ENCODE measurements at places on chromosomes 7 and 10.

- DNase-seq = no peak
Observed at GRCh38 chr10:90591629-90592028, 266.2 kb downstream of the HTR7 start.

GRCh38 chr7:93883917-93884345 lies 6.6 kb downstream of the TFPI2 start:
- DNase-seq = no peak

DNA sequence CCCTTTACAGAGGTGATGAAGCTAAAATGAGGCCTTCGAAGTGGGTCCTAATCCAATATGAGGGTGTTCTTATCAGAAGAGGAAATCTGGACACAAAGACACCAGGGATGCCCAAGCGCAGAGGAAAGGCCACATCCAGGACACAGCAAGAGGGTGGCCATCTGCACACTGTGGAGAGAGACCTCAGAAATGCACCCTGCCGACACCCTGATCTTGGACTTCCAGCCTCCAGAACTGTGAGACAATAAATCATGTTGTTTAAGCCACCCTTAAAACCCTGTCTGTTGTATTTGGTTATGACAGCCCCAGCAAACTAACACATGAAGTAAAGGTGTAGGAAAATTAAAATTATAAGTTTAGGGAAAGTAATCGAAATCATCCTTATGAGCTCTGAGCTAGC lies 64.0 kb downstream of the CDC123 start:
- no peak for DNase-seq

- DNase-seq = no peak
Observed at GRCh38 chr10:62049624-62050345, 148.3 kb downstream of the ARID5B start.

- DNase-seq = peak; percentile 19
Observed at GRCh38 chr7:151851145-151851751, 25.7 kb downstream of the PRKAG2 start.

DNA sequence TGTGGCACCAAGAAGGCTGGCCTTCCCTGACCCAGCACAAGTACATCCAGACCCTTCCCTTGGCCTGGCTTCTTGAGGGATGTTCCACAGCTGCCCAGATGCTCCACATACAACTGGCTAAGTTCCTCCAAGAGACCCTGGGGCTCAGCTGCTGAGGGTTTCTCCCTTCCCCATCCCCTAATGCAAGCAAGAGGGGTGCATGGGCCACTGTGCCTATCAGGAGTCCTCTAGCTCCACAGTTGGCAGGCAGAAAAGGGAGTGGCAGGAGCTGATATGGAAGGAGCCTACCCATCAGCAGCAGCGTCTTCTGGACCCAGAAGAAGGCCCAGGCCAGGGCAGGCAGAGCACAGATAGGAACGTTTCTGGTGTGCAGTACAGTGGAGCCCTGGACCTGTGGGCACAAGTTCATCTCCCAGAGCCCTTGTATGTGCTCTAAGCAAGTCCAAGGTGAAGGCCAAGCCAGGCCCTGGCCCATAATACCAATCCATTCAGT lies 26.2 kb downstream of the VSIR start:
- DNase-seq = no peak

DNA sequence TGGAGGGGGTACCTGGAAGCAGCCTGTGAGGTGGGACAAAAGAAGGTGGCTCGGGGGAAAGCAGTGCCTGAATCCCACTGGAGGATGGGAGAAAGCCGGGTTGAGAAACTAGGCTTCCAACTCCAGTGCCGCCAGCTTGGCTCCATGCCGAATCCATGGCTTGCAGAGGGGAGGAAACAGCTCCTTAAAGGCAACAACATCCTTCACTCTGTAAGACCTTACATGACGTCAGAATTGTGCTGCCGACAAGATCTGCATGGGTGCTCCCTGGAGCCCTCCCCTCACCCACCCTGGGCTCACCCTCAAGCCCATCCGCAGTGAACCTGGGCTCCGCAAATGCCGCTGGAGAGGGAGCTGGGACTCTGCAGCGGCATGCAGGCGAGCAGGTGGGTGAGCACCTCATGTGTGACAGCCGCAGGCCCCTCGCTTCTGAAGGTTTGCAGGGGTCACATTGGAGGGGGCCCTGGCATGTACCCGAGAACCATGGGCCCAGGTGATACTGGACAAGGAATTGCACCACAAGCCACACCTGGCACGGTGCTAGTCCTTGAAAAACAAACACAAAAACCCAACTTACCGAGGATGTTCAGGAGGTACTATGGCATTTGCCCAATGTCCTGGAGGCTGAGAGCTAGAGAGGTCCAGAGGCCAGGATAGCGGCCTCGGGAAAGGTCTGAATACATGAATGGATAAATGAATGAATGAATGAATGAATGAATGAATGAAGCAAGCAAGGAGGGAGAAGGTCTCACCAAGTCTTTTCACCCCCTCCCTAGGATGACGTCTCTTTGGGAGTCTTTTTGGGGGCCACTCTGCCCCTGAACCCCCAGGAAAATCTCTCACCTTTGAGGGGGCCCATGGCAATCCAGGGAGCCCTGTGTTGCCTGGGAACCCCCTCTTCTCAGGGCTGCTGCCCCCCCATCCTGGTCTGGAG lies 238.6 kb upstream of the SHH start:
- DNase-seq = no peak

DNA sequence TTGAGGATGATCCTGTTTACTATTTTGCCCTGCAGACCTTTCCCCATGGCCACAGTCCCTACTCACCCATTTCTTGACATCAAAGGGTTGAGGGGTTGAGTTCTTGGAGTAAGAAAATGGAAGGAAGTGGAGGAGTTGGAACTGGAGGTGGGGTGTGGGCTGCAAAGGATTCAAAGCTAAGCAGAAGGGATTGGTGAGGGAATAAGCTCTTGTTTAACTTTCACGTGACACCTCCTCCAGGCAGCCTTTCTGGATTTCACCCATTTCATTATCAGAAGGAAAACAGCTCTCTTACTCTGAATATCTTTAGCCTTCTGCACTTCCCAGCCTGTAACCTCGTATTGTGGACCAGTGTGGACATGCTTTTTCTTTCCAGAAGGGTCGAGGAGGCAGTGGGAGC lies 13.7 kb downstream of the MOSPD3 start:
- no peak for DNase-seq

DNA sequence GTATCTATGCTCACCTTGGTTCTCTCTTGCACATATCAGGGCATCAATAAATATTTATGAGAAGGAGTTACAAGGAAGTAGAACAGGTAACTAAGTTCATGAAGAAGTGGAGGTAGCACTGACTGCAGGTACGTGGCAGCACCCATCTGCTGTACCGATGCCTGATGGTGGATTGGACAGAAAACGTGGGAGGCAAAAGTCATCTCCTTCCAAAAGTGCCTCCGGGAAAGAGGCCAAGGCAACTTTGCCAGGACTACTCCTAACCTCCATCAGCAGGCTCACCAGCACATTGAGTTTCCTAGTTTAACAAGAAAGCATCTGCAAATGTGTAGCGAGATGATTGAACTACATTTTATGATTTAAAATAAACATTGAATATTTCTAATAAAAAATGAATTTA lies 248.8 kb downstream of the ANKRD7 start:
- no peak for DNase-seq

DNA sequence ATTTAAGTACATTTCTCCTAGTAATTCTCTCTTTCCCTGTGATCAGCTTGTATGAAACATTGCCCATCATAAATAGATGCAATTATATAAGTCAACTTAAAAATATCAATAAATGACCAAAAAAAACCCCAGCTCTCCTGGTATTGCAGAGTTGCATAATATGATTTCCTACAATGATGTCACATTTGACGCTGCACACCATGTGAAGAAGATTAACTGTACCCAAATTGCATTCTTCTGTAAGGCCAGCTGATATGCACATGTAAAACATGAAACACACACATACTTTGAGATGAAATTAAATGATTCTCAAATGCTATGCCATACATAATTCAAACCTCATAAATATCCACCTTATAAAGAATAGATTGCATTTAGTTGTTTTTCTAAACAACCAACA lies 115.5 kb downstream of the AGMO start:
- DNase-seq = no peak

DNA sequence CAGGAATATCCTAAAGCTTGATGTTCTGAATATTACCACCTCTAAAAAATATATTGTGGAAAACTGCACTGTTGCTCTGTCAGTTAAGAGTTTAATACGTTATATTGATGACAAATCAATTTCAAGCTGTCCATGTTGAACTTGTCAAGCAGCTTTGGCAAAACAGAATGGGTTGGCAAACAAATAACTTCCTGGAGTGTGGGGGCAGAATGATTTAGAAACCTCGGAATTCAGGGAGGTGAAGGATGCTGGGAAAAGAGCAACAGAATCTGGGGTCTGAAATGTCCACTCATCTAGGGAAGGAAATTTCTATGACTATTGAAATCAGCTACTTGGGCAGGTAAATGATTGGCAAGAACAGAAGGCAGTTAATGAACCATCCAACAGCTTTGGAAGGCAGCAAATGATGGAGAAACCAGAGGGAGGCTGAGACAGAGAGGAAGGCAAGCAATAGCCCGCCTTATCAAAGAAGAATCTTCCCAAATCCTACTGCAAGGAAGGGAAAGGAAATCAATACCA lies 95.1 kb upstream of the PALS2 start:
- DNase-seq = no peak

DNA sequence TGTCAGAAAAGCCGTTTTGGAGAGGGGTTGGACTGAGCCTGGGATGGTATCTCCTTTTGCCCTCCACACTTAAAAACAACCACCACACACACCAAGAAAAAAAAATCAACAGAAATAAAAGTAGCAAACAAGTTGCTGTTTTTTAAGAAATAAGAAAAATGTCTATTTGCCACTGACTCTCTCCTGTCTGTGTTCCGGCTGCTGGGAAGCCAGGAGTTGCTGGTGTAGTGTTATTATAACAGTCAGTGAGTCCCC lies 163 bp downstream of the EGR2 start:
- no peak for DNase-seq

GRCh38 chr10:23918839-23919238 lies 290.1 kb upstream of the KIAA1217 start:
- no peak for DNase-seq

DNA sequence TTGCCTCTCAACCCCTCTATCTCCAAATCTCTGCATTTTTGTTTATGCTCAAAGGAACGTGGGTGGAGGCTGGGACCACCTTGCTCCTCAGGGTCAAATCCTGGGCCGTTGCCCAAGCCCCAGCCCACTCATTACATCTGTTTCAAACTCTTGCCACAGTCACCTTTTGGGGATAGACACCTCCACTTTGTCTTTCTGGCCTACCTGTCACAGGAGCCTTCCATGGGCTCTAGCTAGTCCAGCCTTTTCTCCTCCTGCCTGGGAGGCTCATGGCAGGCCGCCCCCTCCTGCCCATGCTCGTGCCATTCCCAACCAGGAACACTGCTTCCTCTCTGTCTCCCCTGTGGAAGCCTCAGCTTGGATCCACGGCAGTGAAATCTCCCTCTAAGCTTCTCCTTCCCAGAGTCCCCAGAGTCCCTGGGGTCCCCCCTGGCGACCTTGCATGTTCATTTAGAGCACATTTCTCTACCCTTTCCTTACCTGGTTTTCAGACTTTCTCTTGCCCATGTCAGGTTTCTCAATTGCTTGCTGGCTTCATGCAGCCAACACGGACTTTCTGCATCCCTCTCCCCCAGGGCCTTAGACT lies 2.5 kb upstream of the ADAMTS14 start:
- DNase-seq = no peak

DNA sequence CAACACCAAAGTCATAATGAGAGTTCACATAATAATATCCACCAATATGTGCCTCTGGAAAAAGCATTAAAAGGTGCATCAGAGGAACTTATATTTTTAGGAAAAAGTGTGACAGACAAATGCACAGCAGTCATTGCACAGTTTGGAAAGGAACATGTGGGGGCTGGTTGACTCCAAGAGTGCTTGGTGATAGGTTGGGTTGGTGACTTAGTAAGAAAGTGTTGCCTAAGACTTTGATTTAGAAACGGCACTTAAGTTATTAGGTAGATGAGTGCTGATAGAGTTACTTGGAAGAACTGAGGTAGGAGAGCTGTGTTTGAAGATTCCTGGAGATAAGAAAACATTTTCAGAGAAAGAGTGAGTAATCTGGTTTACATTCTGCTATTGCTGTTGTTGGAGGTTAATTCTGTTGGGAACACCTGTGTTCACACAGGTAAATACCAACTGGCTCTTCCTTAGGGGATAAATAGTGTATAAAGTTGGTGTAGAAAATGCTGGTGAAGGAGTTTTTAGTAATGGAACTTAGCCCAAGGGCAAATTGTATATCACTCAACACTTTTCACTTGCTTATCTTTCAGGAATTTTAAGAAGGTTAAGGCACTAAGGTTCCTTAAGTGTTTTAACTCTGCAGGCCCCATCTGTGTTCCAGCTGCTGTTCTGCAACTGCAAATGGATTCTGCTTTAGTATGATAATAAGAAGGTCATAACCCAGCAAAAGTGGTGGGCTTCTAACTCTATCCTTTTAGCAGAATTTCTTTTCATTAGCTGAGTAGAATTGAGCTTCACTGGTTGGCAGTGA lies 196.1 kb downstream of the NSUN6 start:
- no peak for DNase-seq

- DNase-seq = no peak
Observed at GRCh38 chr10:31146491-31147209, 115.0 kb upstream of the ZNF438 start.

- DNase-seq = no peak
Observed at GRCh38 chr7:108459922-108460551, 3.8 kb upstream of the NRCAM start.

DNA sequence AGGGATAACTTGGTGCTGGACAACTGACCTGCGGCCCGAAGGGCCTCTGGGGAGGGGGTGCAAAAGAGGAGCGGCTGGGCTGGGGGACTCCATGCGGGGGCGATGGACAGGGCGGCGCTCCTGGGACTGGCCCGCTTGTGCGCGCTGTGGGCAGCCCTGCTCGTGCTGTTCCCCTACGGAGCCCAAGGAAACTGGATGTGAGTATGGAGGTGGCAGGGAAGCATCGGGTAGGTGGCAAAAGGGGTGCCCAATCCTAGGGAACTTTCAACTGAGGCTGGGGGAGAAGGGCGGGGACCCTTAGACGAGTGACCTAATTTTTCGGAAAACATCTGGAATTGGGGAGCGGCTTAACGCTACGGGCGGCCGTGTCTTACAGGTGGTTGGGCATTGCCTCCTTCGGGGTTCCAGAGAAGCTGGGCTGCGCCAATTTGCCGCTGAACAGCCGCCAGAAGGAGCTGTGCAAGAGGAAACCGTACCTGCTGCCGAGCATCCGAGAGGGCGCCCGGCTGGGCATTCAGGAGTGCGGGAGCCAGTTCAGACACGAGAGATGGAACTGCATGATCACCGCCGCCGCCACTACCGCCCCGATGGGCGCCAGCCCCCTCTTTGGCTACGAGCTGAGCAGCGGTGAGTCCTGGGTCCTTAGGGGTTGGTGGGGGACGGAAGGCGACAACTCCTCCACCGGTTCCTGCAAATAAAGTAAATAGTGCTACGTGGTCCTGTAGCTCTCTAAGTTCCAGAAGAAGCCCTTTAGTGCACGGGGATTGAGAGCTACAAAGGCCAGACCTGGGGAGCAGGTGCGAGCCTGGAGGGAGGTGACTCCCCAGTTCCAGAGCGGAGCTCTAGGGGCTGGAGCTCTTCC lies 622 bp downstream of the WNT16 start:
- peak; percentile 16 for DNase-seq

GRCh38 chr7:14020339-14020900 lies 31.0 kb upstream of the ETV1 start:
- no peak for DNase-seq
